ENCODE measurements at places on chromosomes 5 and 9.
A peak's percentile ranks its signal among the peaks of the same experiment; 100 is the strongest.

- no peak for DNase-seq
Observed at GRCh38 chr5:43802651-43803050, 199.7 kb downstream of the NNT start.

DNA sequence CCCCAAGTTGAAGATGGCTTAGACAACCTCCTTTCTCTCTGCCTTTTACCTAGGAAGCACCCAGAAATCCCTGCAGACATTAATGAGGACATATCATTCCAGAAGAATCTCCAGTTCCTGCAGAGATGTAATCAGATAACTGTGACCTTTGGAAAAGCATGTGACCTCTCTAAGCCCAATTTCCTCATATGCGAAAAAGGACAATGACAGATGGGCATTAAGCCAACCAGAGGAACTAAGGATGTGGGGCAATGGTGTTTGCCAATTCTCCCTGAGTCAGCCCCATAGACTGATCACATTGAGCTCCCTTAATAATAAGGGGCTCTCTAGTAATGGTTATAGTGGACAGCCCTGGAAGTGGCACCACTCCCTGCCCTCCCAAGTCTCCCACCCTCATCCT is 10.1 kb upstream of the FOXI1 start:
- no peak for DNase-seq

DNA sequence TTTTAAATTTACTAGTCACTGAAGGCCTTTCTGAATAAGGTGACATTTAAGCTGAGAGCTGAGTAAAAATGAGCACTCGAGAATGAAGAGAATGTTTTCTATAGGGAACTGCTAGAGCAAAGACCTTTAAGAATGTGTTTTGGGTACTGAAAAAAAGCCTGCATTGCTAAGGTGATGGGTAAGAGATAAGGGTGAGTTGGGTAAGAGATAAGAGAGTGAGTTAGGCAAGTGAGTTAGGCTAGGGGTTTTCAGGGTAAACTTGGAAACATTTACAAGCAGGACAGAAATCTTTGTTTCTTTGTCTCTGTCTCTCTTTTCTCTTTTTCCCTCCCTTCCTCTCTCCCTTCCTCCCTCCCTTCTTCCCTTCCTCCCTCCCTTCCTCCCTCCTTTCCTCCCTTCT is 5.6 kb downstream of the RAD23B start:
- no peak for DNase-seq

DNA sequence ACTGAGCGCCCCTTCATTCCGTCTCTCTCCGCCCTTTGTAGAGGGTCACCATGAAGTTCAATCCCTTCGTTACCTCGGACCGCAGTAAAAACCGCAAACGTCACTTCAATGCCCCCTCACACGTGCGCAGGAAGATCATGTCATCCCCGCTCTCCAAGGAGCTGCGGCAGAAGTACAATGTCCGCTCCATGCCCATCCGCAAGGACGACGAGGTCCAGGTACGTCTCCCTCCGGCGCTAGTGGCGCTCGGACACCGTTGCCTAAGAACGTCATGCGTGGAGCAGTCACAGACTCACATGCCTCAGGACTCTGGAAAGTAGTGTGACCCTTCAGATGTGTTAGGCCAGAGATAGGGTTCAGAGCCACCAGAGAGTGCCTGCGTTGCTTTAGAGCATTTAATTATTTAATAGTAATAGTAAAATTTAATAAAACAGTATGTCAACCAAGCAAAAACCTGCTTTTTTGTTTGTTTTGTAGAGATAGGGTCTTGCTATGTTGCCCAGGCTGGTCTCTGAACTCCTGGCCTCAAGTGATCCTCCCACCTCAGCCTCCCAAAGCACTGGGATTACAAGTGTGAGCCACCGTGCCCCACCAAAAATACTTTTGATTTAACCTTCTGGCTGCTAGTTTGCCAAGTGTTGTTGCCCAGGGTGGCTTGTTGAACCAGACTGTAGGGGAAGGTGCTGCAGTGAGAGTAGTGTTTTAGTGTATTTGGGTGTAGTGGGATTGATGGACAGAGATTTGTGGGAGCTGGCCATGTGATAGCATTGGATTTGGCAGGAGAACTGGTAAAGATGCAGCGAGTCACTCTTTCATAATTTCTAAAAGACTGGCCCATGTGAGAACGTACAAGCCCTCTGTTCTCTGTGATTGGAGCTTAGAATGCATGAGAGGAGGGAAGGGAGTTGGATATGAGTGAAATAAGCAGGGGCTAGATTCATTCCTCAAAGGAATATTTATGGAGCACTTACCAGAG is 888 bp downstream of the RPL26L1 start:
- no peak for DNase-seq

GRCh38 chr5:60487885-60488442 is 212.0 kb downstream of the DEPDC1B start:
- no peak for DNase-seq

- DNase-seq = no peak
Observed at GRCh38 chr5:135054546-135054945, 20.5 kb upstream of the PITX1 start.

DNA sequence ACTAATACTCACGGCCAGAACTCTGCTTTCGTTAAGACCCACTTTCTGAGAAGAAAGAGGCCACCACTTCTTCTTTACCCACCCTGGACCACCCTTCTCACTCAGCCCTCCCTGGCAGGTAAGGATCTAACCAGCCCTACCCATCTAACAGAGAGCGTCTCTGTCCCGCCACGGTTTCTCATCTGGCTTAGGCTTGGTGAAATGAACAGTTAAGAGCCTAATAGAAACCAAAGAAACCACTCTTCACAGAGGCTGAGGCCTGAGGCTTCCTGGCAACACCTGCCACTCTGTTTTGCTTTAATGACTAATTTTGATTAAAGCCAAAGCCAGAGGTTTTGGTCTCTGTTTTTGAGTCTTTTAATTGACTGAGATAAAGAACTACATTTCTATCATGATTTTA is 354.1 kb upstream of the SLC30A5 start:
- peak; percentile 3 for DNase-seq

DNA sequence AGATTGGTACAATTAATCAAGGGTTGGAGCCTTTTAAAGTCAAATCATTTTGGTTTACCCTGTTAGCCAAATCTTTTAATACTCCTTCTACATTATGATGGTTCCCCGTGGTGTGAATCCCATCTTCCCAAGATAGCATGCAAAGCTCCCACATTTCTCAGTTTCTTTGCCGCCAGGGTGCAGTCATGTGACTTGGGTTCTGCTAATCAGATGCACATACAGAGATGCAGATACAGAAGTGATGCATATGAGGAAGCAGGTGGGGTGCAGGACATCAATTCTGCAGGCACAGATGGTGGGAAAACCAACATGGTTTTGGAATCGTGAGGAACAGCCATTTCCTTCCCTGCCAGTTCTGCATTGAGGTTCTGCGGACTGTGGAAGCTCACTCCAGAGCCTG is 8.4 kb upstream of the MAST4 start:
- DNase-seq = no peak

- DNase-seq = no peak
Observed at GRCh38 chr5:132510076-132510475, 19.5 kb upstream of the IRF1 start.

GRCh38 chr5:21688655-21689054 is 1164.5 kb downstream of the CDH12 start:
- DNase-seq = no peak

- no peak for DNase-seq
Observed at GRCh38 chr5:176134529-176135223, 103.5 kb upstream of the SIMC1 start.

- DNase-seq = no peak
Observed at GRCh38 chr5:594226-594860, 17.8 kb upstream of the CEP72 start.

GRCh38 chr5:312845-313244 is 8.7 kb upstream of the AHRR start:
- no peak for DNase-seq

DNA sequence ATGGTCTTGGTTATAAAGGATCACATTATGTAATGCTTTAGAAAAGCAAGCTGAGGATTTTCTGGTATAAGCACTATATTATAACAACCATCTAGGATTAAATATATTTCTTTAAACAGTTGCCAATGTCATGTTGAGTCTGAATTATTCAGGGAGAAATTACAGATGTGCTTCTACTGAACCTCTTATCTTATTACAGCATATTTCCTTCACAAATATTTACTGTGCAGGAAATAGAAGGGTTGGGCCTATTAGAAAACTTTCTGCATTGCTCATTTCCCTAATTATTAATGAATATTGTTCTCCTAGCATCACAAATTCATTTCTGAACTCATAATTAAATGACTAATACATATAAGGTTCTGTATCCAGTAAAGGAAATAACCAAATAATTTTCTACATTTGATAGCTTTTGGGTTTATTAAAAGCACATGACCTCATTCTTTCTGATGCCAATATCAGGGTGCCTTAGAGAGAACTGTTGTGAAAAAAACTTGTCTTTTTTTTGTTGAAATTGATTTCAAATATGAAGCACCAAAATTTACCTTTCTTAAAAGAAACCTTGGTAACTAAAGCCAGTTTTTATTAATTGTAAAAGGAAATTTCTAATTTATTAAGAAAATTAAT is 476.8 kb upstream of the PTGER4 start:
- no peak for DNase-seq

DNA sequence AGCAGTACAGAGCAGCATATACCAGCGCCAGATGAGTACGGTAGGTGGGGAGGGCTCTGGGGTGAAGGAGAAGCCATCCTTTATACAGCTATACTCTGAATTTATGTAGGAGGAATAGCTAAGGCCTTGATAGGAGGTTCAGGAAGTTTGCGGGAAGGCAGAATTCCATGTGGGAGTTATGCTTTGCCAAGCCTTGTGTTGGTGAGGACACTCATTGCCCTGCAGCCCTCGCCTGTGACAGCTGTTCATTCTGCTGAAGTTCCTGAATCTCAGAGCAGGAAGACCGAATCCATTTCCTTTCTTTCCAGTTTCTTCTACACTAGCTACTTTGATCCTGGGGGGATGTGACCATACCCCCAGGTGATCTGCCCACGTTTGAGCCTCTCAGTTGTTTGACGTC is 7.7 kb downstream of the MFAP3 start:
- DNase-seq = no peak

DNA sequence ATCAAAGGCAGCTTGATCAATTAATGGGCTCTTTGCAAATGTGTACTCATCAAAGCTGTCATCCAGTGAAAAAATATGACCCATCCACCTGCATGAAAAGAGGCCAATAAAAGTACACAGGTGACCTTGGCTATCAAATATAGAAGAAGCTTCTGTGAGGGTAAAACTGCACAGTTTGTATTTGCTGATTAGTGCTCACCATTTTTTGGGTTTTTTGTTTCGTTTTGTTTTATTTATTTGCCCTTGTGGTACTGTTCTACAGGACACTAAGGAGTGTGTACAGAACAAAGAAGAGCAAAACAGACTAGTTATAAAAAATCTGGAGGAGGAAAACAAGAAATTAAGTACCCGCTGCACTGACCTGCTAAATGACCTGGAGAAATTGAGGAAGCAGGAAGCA is 101.3 kb downstream of the CNTLN start:
- DNase-seq = no peak

- DNase-seq = no peak
Observed at GRCh38 chr5:32230356-32231099, 56.4 kb upstream of the GOLPH3 start.

DNA sequence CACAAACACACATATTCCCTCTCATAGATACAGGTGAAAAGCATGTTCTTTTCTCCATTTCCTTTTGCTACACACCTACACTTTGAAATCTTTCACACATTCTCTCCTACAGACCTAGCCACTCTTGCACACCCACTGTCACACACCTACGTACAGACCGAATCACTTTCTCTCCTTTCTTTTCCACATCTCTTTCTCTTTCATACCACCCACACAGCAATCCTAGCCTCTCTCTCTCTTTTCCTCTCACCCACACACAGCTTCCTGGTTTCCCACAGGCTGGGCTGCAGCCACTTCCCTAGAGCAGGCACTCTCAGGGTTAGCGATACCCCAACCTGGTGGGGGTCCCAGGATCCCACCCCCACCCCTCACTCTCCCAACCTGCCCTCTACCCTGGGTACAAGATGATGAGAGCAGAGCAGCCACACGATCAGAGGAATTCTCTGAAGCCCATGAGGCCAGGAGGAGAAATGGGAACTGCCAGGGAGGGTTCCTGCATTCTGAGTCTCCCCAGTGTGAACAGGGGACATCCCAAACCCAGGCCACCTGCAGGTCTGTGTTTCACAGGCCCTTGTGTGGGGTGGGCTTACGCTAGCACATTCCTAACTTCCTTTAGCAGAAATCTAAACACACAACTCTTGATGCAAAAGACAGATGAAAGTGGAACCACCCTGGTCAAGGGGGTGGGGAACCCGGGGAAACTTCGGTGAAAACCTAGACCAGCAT is 17.1 kb upstream of the SYNPO start:
- no peak for DNase-seq

- no peak for DNase-seq
Observed at GRCh38 chr5:16628376-16628775, 11.6 kb upstream of the RETREG1 start.

GRCh38 chr5:172862165-172862801 is 28.2 kb downstream of the ERGIC1 start:
- no peak for DNase-seq

GRCh38 chr5:41286696-41287095 is 73.4 kb upstream of the C6 start:
- DNase-seq = no peak

DNA sequence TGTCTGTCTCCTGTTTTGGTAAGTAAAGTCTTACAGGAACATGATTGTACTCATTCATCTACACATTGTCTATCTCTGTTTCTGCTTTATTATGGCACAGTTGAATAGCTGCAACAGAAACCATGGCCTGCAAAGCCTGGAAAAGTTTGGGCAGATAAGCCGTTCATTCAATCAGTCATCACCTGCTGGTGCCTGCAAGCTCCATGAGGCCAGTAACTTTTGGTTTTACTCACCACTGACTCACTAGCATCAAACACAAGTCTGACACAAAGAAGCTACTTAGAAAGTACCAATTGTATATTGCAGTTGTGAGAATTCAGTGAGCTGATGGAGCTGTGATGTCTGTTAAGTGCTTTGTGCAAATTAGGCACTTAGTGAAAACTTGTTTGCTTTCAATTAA is 373.6 kb upstream of the SGCD start:
- DNase-seq = no peak

DNA sequence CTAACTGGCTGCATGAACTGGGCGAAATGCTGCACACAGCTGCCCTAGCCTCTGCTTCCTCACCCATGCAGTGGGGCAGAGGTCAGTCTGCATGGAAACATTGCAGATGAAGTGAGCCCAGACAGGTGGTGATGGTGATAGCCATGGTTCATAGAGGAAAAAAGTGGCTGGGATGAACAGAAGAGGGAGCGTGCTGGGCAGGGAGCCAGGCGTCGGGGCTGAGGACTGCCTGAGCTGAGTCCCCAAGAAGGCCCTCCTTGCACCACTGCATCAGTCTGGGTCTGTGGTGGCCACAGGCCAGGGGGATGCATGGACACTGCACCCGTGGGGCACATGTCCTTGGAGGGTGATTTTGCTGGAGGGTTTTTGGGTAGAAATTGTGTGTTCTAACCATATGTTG is 80.5 kb downstream of the AMBP start:
- DNase-seq = no peak

- no peak for DNase-seq
Observed at GRCh38 chr9:131670247-131671132, 69.4 kb downstream of the RAPGEF1 start.

DNA sequence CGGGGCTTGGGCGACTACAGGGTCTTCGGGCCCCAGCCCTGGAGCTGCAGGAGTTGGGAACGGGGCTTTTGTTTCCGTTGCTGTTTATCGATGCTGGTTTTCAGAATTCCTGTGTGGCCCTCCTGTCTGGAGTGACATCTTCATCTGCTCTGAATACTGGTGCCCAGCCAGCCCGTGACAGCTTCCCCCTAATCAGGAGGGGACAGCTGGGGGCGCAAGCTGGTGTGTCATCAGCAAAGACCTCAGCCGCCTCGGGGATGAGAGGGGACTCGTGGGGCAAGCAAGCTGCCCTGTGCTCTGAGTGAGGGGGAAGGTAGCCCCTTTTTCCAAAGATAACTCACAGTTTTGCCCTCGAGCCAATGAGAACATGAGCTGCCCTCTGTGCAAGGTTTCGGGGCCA is 110.7 kb downstream of the RXRA start:
- no peak for DNase-seq
